ENCODE measurements at places on chromosomes 3 and 15. TPM values are rescaled to one million over a fixed set of nuclear protein-coding genes. Genes with fewer than 3 reads are reported as not detected.

Gene LSAMP
- total RNA-seq, result not detected

Gene CPNE4
- not detected for total RNA-seq

Gene NRROS
- 21.9 TPM for total RNA-seq

Gene TRMT10C
- total RNA-seq, result 72.4 TPM

Gene SLC33A1
- 21.0 TPM for total RNA-seq

Gene BRK1
- total RNA-seq, result 99.7 TPM

Gene LTF
- total RNA-seq, result not detected

Gene SLC24A5
- total RNA-seq, result not detected

Gene GPR27
- 2.2 TPM for total RNA-seq

Gene CEMIP
- total RNA-seq, result not detected

Gene COLQ
- total RNA-seq, result 0.63 TPM

Gene ADPRH
- total RNA-seq, result 8.5 TPM

Gene SLC22A14
- 0.11 TPM for total RNA-seq

Gene RHCG
- not detected for total RNA-seq

Gene WNT5A
- not detected for total RNA-seq

Gene MKRN2OS
- not detected for total RNA-seq

Gene ALDH1L1
- total RNA-seq, result not detected

Gene MGLL
- total RNA-seq, result 4.9 TPM

Gene PRSS50
- total RNA-seq, result not detected

Gene SMCO1
- total RNA-seq, result not detected

Gene PROS1
- 0.57 TPM for total RNA-seq

Gene ADGRG7
- total RNA-seq, result not detected

Gene PARP3
- 9.7 TPM for total RNA-seq

Gene NME9
- total RNA-seq, result not detected

Gene SCG3
- total RNA-seq, result not detected

Gene ACKR2
- total RNA-seq, result 1.4 TPM

Gene CDHR4
- not detected for total RNA-seq

Gene CHRM5
- total RNA-seq, result not detected

Gene TBC1D23
- total RNA-seq, result 26.1 TPM

Gene NR2E3
- total RNA-seq, result not detected

All from activated CD8-positive, alpha-beta memory T cell treated with anti-CD3 and anti-CD28 coated beads for 36 hours (primary cell).